ENCODE measurements at places on chromosomes 11 and 22.
A peak's percentile ranks its signal among the peaks of the same experiment; 100 is the strongest.

DNA sequence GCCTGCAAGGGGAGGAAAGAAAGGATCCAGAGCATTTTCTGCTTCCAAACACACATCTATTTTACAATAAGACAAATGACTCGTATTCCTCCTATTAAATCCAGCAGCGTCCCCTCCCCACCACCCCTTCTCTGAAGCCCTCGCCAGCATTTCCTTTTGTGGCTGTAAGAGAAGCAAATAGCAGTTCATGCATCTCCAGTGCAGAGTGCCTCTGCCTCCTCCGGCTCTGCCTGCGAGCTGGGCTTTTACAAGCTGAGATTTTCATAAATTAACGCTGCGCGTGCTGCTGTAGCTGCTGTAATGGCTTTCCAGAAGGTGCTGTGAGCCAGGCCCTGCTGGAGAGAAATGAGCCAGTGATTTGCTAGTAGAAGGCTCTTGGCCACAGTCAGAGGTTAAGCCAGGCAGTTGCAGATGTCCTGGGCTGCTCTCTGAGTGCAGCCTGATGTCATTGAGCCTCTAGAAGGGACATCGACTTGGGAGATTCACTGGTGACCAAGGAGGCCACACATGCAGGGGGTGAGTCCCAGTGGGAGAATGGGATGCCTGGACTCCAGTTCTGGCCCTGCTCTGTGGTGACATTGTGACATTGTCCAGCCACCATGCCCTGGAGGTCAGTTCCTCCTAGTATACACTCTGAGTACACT lies 134.5 kb upstream of the NAV2 start:
- no peak for DNase-seq

DNA sequence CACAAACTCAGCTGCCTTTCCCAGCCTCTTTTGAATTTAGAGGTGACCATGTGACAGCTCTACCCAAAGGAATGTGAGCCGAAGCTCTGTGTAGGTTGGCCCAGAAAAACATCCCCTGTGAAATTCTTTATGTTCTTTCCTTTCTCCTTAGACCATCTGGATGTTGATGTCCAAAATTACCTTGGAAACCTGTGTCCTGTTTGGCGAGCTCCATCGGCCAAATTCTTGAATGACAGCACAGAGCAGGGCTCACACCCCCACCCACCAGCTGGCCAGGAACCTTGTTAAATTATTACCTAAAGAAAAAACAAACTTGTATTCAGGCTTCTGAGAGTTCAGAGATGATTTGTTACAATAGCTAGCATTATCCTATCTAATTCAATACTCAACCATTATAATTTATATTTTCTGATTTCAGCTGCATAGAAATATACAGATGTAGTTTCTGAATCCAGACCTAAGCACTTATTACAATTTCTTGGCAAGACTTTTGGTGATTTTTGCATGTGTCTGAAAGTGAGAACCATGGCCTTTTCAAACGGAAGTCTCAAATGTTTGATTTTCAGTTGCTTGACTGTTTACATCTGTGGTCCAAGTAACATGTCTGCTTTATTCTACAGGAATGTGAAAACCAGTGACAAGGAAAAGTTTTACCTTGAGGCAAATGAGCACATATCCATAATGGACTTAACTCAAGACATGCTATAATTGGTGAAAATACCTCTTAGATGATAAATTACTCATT lies 554.2 kb downstream of the NTM start:
- no peak for DNase-seq

GRCh38 chr11:79937676-79938334 lies 497.0 kb upstream of the TENM4 start:
- DNase-seq: no peak

DNA sequence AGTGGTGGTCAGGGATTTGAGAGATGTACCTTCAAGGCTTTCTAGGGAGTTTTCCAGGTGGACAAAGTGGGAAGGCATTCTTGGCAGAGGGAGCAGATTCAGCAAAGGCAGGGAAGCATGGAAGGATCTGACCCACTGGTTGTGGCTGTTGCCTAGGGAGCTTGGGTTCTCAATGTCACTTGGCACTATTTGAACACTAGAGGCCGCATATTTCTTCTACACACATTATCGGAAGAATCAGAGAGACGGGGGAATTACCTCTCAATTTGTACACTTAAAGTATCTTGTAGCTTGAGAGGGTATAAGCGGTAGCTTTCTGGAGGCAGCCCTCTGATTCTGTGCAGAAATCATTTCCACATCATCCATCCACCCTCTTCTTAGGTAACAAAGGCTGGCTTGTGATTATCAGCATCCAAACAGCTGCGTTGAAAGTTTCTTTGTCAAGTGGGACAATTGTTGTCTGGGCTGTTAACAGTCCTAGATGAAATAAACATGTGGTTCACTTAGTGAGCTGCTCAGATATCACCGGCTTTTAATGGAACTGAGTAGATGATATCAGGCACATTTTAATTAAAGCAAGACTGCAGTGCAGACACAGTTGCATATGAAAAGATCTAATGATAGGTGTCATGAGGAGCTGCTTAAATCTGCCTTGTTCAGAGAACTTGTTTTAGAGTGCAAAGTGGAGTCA lies 2.6 kb downstream of the NELL1 start:
- DNase-seq: no peak

DNA sequence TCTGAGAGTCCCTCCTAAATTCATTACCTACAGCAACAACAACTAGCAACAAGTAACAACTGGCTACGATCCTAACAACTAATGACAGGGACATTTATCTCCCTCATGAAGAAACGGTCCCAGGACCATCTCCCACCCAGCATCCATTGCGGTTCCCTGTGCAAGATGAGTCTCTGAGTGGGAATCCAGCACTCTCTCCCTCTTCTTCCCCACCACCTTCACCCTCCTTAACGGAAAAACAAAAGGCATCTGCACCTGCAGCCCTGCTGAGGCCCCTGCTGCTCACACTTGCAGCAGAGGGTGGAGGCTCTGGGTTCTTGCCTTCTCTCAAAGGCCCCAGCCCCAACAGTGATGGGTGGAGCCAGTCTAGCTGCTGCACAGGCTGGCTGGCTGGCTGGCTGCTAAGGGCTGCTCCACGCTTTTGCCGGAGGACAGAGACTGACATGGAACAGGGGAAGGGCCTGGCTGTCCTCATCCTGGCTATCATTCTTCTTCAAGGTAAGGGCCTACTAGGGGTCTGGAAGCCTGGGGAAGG lies at the start of gene CD3G:
Gene CD3G (plus strand): TSS at position 364 of the 535 bp plus-strand sequence. CDS start 80 bp downstream, at position 444.
- peak; percentile 87 for DNase-seq

- no peak for DNase-seq
Measured at GRCh38 chr11:3230636-3231549, 1.3 kb downstream of the MRGPRE start.

- no peak for DNase-seq
Measured at GRCh38 chr22:29503811-29504372, 23.9 kb downstream of the NEFH start.

GRCh38 chr11:128575961-128576350 lies 11.4 kb downstream of the ETS1 start:
- no peak for DNase-seq

- no peak for DNase-seq
Measured at GRCh38 chr11:8354622-8355415, 91.1 kb upstream of the LMO1 start.

DNA sequence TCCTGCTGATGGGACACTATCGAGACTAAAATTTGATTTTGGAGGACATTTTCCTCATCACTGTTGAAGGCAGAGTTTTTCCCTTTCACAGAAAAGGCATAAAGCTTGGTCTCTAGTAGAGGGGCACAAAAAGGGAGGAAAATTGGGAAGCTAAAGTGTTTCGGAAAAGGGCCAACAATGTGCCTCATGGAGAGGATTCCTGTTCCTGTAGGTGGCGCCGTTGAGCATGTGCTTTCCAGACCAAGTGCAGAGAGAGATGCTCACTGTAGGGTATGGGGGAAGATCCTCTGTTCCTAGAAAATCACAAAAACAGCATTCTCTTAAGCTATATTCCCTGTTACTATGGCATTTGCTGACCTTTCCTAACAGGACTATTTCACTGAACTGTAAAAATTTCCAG lies 18.4 kb upstream of the OR4C5 start:
- DNase-seq: no peak

Data from activated CD8-positive, alpha-beta memory T cell treated with anti-CD3 and anti-CD28 coated beads for 24 hours (primary cell).